Myocyte (in vitro differentiated cells): ENCODE measurements at places on chromosomes 3 and 15.

GRCh38 chr3:12977117-12977808, 96.0 kb downstream of the IQSEC1 start:
- DNase-seq, result no peak

DNA sequence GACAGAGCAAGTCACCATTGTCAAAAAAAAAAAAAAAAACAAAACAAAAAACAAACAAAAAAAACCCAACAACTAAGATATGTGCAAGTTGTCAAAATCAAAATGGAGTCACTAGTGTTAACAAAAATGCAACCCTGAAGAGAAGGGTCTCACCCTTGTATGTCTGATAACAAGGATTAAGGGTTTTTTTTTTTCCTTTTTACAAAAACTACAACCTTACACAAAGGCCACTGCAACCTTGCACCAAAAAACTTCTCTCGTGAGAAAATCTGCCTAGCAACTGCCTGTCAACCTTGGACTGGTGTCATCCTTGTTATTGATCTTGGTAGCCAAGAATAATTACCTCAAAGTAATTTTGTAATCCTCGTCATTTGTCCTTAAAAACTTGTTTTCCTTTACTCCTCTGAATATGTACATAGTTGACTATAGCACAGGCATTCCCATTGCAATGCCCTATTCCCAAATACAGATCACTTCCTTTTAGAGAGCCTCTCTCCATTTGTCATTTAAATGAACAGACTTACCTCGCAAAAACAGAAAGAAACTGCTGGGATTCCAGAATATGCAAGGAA, 24.0 kb downstream of the TFRC start:
- DNase-seq, result no peak

DNA sequence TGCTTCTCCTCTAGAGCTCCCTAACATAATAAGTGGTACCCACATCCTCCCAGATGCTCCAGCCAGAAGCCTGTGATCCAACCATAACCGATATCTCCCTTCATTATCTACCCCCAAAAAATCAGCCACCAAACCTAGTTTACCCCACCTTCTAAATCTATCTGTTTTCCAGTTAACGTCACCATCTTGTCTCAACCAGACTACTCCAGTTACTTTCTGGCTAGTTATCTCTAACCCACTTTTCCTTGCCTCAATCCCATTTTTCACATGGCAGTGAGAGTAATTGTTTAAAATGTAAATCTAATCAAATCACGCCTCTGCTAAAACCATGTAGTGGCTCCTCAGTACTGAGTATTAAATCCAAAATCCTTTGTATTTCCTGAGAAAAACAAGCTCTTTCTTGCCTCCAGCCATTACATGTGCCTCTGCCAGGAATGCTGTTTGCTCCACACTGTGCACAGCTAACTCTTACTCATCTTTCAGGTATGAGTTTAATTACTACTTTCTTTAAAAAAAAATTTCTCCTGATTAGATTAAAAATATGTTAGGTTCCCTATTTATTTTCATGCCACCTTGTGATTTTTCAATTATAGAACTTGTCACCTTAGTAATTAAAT, 15.4 kb downstream of the CCDC54 start:
- DNase-seq, result no peak

- peak; percentile 44 for DNase-seq
These were observed 1.1 kb downstream of the PLSCR2 start for GRCh38 chr3:146468234-146468633.

DNA sequence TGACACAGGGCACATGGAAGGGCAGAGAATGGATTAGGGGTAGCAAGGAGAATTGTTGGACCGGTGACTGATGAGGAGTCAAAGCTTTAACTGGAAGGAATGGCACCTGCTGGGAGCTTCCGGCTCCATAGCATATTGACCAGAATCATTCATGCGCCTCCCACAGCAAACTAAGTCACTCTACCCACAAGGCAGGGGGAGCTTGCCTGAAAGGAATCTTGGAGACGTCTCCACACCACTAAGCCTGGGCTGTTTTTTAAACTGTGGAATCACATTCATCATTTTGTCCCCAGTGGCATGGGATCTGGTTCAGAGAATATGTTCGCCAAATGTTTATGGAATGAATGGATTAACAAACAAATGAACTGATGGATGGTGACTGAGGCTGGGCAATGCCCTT, 57.0 kb upstream of the ITGA11 start:
- DNase-seq, result no peak

GRCh38 chr3:6571448-6571847, 289.5 kb upstream of the GRM7 start:
- DNase-seq, result no peak

DNA sequence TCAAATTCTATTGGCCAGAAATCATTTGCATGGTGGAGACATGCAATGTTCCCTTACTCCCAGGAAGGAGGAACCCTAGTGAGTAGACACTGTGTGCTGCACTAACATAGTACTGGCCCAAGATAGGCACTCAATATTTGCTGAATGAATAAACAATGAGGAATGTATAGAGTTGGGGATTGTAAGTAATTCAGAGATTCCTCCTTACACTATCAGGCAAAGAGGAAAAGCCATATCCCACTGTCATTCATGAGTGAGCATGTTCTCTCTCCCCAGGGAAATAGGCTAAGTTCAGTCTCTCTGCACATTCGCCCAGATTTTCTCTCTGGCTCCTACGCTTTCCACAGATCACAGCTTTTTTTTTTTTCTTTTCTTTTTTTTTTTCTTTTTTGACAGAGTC, 154.9 kb upstream of the WNT5A start:
- DNase-seq, result no peak
